ENCODE measurements at places on chromosomes 7 and 10.

DNA sequence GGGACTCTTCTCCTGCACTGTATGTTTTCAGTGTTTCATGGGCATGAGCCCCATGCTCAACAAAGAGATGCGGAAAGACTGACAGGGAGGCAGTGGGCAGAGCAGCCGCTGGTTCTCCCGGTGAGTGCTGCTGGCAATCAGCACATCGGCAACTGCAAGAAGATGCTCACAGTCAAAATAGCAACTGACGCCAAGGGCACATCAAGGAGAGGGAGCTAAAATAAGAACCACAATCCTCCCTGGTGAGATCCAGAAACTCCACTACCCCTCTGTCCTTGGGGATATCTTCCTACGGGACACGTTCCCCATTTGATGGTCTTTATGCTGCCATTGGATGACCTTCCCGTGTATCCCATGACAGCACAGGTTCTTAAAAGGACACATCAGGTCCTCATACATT lies 28.9 kb upstream of the SVIL start:
- no peak for DNase-seq

GRCh38 chr10:129929343-129930292 lies 34.5 kb downstream of the EBF3 start:
- DNase-seq = no peak

DNA sequence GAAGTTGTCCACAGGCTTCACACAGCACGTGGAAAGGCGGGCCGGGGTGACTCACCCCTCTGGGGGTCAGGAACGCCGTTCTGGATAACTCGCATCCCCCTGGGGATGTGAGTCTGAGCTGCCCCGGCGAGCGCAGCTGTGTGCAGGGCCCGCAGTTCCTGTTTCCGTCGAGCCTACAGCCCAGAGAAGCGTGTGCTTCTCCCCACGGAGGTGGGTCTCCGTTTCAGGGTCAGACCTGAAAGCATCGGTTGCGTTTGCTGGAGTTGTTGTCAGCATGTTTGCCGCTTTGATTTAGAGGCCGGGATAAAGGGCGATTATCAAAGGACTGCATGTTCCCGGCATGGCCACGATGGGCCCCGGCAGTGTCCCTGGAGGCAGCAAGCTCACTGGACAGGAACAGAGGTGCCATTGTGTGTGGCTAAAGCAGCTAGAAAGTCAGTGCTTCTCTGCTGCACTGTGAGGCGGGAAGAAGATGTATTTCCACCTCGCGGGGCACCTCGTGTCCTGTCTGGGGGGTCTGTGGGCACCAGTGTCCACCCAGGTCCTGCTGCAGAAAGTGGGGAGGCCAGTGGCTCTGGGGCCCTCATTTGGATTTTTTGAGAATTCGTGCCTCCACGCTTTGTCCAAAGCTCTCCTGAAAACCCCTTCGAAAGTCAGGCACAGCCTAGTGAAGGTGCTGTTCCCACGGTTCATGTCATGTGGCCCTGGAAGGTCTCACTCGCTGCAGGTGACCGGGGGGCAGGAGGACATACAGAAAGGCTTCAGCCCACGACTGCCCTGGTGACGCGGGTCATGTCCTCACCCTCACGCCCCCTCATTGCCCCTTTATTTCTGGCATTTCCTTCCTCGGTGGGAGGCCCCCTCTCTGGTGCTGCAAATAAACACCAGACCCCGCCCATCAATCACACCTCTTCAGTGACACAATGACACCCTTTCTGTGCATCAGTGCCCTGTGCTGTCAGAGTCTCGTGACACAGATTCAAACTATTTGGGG lies 27.4 kb upstream of the GDI2 start:
- peak; percentile 42 for DNase-seq

DNA sequence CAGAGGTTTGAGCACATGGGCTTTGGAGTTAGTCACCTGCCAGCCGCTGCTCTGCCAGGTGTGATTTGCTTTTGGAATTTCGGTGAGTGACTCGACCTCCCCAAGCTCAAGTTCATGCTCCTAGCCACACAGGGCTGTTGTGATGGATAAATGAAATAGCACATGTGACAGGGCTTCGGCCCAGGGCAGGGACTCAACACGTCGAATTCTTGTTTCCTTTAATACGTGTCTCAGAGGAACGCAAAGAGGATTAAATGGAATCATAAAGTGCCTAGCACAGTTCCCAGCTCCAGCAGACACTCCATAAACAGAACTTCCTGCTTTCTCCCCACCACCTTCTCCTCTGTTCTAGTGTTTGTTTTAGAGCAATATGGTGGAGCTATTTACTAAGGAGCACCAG lies 88.3 kb upstream of the CHST15 start:
- DNase-seq = no peak

- peak; percentile 64 for DNase-seq
Measured at GRCh38 chr7:148698397-148699023, at the start of gene CUL1. Gene CUL1 (plus strand): TSS chr7:148698903. CDS start chr7:148730123, 31,220 bp downstream.

DNA sequence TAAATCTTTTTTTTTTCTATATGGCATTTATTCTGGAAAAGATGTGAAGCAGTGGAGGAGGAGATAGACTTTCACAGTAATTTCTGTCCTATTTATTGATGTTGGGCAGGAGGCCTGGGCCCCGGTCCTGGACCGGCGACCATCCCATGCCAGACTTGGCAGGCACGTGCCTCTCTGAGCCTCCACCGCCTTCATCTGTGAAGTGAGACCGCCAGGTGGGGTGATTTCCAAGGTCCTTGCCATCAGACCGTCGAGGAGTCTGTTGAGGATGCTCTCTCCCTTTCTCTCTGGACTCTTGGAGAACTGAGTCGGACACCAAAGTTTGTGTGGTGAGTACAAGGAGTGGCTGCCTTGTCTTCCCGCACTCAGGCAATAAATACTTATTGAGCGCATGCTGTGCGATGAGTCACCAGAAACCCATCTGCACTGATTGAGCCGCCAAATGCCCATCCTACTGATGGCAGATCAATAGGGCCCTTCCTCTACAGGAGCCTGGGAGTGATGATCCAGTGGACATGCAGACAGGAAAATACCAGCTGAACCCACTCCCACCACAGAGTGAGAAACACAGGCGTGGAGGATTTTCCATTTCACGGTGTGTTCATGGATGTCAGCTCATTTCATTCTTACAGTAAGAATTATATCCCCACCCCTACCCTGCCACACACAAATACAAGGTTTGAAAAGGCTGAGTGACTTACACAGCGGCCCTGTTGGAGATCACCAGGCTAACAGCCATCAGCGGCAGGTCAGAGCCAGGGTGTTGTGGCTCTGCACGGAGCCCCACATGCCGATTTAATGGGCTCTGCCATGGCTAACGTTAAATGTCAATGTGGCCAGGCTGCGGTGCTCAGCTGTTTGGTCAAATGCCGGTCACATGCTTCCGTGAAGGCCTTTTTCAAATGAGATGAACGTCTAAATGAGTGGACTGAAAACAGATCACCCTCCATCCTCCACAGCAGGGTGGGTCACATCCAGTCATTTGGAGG lies 11.5 kb upstream of the PRKAG2 start:
- no peak for DNase-seq

- peak; percentile 5 for DNase-seq
Measured at GRCh38 chr10:48506147-48506917, 98.5 kb downstream of the ARHGAP22 start.

DNA sequence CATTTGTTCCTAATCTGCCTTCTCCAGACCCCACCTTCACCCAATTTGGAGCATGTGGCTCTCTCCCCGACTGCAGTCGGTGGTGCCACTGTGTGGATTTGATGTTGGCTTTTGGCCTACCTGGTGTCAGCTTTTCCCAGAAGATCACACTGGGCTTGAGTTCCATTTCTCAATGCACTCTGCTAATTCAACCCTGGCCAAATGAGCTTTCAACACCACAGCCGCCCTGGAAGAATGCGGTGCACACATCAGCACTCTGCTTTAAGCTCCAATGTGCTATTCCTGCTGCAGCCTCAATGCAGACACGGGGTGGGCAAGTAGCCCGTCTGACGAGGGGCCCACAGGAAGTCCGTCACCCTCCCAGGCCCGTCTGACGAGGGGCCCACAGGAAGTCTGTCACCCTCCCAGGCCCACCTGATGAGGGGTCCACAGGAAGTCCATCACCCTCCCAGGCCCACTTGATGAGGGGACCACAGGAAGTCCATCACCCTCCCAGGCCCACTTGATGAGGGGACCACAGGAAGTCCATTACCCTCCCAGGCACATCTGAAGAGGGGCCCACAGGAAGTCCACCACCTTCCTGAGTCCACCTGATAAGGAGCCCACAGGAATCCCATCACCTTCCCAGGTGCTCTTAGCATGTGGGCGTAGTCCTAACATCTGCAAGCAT lies 64.4 kb downstream of the ASB13 start:
- DNase-seq = no peak

DNA sequence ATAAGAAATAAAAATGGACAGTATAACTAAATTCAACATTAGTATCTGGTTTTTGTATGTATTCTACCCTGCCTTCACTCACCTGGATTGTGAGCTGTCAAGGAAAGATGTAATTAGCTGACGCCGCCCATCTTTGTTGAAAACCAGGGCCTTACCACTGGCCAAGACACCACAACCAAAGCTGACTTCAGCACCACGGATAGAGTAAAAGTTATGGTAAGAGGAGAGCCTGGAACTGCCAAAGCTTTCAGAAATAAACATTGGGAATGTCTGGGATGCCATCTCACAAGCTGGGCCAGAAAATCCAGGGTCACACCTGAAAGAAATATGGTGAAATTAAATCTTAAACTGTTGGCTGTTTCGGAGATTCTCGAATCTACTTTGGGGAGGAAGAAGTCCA lies 190.1 kb upstream of the SLC26A5 start:
- no peak for DNase-seq

DNA sequence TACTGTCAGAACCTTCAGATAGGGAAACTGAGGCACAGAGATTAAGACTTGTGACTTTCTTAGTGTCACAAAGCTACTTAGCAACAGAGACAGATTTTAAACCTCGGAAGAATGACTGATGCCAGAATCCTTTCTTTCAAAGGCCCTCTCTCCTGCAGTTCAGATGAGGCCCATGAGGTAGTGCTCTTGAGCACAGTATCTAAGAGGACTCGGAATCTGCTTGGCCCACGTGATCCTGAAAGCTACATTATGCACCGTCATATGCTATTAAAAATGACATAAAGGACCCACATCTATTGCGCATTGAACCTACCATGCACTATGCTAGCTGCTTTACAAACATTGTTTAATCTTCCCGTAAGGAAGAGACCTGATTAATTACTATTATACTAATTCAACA lies 355.9 kb downstream of the SFMBT2 start:
- DNase-seq = no peak

DNA sequence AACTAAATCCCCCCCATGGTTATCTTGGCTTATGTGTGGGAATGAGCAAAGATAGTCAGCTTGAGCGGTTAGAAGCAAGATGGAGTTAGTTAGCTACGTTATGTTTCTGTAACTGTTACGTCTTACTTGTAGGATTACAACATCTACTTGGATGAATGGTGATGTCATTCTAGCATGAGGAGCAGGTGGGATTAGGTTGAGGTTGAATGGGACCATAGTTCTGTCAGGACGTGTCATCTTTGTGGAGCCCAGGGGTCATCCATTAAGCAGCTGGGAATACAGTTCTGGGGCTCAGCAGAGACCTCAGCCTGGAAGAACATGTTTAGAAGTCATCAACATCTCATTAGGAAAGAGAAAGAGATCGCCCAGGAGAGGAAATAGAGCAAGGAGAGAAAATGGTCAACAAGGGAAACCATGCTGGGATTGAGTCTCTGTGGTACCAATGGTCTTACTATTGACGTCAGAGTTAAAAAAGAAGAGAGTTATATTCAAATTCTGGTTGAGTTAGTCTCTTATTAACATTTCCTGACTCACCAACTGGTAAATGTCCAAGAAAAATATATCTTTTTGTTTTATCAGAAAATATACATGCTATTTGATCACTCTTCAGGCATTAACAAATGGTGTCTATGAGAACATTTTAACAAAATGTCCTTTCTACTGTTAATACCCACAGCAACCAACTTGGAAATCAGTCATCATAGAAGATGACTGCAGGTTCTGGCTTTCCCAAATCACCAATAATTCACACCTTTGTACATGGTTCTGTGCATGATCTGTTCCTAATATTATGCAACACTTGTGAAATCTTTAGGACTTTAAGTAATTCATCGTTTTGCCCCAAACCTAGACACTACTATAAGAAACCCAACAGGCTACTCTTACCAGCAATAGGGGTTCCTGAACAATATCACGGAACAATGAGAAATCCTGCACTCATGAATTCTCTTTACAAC lies 96.9 kb downstream of the KIAA1217 start:
- DNase-seq = no peak

DNA sequence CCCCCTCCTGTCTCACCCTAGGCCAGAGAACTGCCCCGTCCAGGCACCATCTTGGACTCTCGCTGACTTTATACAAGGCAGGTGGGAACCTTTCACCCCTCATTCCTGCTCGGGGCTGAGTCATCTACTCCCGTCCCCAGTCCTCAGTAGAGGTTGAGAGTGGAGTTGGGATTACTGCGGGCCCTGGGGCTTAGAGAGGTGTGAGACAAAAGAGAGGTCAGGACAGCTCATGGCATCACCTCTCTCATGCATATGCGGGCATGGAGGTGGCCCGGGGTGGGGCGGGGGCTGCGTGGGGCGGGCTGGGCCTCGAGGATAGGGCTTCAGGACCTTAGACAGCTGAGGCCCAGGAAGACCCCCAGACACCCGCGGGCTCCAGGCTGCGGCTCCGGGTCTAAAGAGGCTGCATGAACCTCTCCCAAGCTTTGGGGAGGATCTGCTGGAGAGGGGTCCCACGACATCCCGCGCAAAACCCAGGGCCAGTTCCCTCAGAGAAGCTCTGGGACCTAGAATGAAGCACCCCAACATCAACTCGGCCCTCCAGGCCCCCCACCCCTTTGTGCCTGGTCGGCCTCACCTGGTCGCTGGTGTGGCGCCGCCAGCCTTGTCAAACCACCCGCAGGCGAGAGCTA lies 317 bp downstream of the PDZD7 start:
- DNase-seq = no peak

GRCh38 chr10:71606257-71607081 lies 113.1 kb downstream of the C10orf105 start:
- DNase-seq = no peak

DNA sequence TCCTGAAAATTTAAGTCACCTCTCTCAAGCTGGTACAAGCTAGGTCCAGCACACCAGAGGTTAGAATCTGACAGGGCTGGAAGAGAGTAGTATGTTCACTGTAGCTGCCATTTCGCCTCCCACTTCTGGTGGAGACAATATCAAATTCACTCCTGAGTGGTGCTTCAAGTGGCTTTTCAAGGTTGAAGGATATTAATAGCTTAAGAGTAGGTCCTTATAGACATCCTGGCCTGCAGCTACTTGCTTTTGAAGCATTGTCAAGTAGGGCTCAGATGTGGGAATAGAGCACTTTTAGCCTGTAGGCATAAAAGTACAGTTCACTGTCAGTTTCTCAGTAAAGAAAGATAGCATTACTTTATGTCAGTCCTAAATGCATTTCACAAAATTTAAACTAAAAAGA lies 270.5 kb upstream of the PLPP4 start:
- no peak for DNase-seq
